Fibroblast of mammary gland (primary cell): ENCODE measurements at places on chromosomes 2 and 18.

- DNase-seq: no peak
These were observed 153.8 kb upstream of the SETBP1 start for GRCh38 chr18:44526705-44527415.

DNA sequence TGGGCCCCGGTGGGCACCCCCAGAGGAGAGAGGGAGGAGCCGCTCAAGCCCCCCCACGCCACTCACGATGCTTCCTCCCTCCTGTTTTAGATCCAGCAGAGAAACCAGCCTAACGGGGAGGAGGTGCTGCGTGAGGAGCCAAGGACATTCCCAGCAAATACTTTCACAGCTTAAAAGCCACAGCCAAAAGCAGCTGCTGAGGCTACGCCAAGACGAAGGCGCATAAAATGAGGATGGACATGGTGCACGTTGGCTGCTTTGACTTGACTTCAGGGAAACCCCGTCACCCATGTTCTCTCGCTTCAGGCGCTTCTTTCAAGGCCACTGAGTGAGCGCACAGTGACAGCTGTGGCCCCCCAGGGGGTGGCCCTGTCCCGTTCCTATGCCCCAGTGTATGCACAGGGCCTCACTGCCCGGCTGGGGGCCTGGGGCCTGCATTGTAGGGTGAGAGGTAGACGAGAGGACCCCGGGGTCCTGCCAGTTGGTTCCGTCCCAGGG, 72.1 kb upstream of the PXDN start:
- DNase-seq: peak; percentile 64

- DNase-seq: no peak
These were observed 36.1 kb downstream of the SDC1 start for GRCh38 chr2:20188851-20189250.

DNA sequence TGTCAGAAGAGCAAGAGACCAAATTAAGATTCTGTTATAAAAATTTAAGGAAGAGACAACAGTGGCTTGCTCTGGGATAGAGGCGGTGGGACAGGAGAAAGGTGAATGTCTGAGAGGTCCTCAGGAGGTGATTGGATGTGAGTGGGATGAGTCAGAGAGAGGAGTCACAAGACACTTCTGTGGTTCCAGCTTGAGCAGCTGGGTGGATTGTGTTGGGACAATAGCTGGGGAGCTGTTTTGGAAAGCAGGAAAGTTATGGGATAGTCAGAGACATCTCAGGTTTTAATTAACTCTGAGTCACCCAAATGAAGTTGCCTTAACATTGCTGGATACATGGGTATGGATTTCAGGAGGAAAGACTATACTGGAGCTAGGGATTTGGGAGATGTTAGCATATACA, 218.0 kb upstream of the TRIB2 start:
- DNase-seq: peak; percentile 87

DNA sequence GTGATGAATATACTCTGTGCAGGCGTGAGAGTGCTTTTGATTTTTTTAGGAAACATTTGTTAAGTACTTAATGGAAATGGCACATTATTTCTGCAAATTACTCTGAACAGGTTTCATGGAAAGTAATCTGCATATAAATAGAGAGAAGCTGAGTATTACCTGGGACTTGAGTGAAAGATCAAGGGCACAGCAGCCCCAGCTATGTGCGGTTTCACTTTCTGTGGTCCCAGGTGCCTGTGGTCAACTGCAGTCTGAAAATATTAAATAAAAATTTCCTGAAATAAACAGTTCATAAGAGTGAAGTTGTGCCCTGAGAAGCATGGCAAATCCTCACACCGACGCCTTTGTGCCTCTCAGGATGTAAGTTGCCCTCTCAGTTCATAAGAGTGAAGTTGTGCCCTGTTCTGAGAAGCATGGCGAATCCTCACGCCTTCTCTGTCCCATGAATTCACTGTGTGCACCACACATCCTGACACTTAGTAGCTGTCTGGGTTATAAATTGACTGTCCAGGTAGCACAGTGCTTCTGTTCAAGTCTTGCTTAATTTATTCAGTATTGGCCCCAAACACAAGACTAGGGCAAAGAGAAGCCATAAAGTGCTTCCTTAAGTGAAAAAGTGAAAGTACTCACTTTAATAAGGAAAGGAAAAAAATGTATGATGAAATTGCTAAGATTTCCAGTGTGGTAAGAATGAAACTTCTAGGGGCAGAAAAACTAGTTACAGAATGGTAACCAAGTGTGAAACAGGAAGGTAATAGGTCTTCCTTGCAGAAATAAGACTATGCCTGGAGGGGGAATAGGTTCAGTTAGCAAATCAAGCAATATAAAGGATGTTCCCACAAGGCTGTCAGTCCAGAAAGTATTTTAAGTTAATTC, 4.3 kb upstream of the SNTG2 start:
- no peak for DNase-seq

DNA sequence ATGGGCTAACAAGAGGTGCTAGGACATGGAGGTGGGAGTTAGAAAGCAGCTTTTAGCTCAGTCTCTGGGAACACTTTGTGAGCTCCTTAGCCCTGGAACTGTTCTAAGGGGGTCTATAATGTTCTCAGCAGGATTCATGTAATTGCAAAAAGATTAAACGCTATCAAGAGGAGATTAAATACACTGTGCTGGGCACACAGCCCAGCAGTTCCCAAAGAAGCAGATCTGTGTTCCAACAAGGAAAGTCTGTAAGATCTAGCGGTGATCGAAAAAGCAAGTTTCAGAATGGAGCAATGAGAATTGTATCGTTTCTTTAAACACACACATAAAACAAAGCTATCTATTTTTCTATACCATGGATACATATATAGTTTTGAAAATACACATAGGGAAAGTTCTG, 2.4 kb upstream of the ARID5A start:
- no peak for DNase-seq

DNA sequence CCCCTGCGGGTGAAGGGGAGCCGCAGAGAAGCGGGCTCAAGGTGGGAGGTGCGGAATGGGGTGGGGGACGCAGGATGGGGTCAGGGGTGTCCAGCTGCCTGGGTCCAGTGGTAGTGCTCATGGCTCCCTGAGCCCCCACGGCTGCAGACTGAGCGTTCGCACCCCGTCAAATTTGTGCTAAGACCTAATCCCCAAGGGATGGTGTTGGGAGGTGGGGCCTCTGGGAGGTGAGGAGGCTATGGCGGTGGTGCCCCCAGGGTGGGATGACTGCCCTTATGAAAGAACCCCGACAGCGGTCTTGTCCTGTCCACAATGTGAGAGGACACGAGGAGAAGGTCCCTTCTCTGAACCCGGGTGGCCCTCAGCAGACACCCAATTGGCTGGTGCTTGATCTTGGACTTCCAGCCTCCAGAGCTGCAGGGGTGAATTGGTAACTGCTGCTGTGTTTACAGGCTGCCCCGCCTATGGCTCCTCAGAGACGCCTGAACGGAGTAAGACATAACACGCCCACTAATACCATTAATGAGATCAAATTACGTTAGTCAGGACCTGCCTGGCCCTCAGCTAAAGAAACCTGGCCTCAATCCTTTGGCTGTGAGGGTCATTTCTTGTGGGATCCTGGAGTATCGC, 42.6 kb downstream of the PXDN start:
- DNase-seq: peak; percentile 42

DNA sequence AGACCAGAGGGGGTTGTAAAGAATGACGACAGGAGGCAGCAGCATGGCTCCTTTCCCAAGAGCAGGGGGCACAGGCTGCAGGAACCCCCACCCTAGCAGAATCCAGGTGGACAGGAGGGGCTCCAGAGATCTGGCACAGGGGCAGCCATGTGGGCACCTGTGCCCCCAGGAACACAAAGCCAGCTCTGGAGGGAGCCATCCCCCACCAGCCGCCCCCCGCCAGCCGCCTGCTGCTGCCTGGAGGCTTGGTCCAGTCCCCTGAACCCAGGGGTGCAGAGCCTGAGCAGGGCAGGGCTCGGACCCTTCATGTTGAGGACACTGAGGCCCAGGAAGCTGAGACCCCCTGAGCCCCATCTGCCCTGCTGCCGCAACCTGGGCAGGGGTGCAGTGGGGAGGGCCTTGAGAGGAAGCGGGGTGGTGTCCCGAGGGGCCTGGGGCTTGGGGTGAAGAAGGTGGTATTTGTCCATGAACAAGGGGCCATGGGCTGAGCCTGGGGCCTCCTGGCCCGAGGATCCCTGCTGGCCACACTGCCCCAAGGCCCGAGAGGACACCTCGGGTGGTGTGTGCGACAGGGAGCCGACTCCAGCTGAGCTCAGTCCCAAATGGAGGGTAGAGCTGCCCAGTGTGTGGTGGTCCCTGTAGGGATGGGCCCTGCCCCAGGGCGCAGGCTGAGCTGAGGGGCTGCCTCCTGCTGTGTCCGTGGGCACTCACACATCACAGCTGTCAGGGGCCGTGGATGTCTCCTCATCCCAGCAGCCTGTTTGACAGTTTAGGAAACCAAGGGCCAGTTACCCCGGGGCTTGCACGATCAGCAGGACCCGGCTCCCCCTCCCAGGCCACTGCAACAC, 39.8 kb upstream of the SNED1 start:
- DNase-seq: no peak

- DNase-seq: no peak
These were observed 4.1 kb downstream of the ESPNL start for GRCh38 chr2:238104226-238104690.

DNA sequence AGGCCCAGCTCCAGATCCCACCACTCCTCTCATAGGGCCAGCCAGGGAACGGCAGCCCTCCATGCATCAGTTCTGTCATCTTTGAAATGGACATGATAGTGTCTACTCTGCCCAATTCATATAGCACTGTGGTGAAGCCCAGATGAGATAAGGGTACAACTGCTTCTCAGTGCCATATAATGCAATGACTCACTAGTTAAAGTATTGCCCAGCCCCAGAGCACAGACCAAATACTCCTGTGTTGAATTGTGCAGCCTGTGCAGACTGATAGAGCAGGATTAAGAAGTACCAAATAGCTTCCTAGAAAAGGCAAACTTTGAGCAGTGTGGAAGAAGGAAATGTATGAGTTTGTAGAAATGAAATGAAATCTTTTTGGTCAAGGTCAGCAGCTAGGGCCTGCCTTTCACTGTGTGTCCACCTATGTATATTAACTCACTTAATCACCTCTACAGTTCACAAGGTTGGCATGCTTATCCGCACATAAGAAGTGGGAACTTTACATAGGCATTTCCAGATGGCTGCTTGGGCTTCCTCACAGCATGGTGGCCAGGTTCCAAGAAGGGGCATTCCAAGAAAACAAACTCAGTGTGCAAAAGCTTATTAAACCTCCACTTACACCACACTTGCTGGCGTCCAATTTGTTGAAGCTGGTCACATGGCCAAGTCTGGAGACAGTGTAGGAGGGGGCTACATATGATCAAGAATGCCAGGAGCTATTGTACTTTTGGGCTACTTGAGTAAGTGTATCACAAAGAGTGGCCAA, 102.8 kb upstream of the COPS8 start:
- no peak for DNase-seq

- peak; percentile 60 for DNase-seq
These were observed 260.0 kb upstream of the HS6ST1 start for GRCh38 chr2:128578406-128579390.

DNA sequence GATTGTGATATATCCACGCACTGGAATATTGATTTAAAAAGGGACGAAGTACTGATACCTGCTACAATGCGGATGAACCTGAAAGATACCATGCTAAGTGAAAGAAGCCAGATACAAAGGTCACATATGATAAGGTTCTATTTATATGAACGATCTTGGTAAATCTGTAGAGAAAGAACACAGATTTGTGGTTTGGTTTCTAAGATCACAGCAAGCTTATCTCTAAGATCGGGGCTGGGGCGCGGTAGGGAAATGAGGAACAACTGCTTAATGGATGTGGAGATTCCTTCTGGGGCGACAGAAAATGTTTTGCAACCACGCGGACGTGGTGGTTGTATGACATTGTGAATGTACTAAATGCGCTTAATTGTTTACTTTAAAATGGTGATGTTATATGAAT, 60.1 kb downstream of the NEDD4L start:
- DNase-seq: no peak

GRCh38 chr2:172928756-172929155, 146.9 kb upstream of the MAP3K20 start:
- peak; percentile 87 for DNase-seq

GRCh38 chr2:102050854-102051391, 59.2 kb downstream of the IL1R2 start:
- DNase-seq: peak; percentile 95

DNA sequence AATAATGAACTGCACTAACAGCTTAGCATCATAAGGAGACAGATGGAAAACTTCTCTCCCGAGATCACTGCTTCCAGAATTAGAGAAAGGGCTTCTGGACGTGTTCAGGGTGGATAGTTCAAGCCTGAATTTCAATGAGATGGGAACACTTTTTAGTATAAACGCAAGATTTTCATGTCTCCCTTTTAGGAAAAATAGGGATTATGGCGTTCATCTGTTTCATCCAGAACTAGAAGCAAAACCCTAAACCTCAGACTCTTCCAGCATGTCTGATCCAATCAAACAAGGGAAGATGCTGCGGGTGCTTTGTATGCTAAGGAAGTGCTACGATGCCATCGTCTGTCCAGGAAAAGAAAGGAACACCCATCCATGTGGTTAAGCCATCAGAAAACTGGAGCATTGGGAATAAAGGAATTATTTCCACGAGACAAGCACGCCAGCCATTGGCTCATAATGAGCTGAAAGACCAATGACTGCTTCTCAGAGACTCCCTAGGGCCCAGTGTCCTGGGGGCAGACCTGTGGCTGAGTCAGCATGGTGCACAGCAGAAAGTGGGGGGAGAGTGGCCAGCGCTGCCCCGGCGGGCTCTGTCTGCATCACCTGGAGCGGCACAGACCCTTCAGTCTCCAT, 65.9 kb upstream of the AFF3 start:
- DNase-seq: no peak

- DNase-seq: no peak
These were observed 90.2 kb downstream of the EHD3 start for GRCh38 chr2:31324016-31324633.

- no peak for DNase-seq
These were observed 92.5 kb downstream of the BARD1 start for GRCh38 chr2:214716811-214717560.

GRCh38 chr18:32422201-32422600, 48.5 kb downstream of the GAREM1 start:
- no peak for DNase-seq

DNA sequence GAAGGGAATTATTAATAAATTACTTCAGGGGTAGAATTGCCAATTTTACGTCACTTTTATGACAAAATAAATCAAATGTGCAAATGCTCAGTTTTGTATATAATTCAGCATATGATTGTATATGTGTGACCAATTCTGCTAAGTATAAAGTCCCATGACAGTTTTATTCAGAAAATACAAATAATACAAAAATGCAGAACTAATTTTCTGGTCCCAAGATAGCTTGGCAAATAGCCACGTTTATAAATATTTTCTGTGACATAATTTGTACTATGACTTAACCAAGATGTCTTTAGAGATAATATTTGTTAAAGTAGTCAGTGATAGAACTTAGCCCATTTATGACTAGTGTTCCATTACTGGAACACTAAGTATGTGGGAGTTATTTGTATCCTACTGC, 24.2 kb upstream of the CAB39 start:
- no peak for DNase-seq

- DNase-seq: no peak
These were observed 16.2 kb downstream of the ATG16L1 start for GRCh38 chr2:233267516-233268245.
